ENCODE measurements at places on chromosomes 1 and 21.

DNA sequence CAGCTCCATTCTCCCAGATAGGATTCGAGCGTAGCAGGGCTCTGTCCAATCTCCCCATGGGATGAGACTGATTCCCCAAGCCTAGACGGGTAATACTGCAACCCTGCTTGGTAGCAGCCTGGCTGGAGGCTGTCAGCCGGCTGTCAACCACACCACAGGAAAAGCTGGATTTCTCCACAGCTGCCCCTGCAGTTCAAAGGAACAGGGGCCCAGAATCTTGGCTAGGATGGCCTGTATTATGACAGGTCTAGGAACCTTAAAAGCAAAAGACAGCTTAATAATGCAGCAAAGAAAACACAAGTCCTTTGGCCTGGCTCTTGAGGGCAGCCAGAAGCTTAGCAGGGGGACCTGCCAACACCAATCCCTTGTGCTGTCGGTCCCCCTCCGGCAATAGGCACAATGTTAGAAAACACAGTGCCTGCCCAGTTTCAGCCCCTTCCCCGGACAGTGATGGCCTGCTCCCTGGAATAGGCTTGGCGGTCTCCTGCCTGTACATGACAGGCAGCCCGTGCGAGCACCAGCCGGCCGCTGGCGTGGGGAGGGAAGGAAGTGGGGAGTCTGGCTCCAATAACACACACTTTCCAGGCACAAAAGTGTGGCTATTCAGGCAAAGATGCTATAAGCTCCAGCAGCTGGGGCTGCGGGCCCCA is 90.5 kb downstream of the TRABD2B start:
- peak; percentile 55 for DNase-seq

- DNase-seq: peak; percentile 86
These were observed 28.4 kb downstream of the ACP6 start for GRCh38 chr1:147641695-147642592.

DNA sequence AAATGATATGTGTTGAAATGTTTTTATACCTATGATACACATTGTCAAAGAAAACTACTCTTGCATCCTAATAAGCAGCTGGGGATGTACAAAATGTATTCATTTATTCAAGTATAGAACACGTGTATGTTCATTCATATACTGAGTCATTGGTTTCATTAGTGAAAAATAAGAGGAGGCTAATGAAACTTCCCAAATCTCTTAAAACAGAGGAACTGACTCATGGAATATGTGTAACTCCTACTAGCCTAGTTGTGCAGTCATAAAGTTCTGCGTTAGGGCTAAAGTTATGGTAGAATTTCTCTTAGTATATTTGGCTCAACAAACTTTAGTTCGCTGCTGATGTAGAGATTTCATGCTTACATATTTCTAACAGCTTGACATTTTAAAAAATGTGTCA is 441.6 kb downstream of the NCAM2 start:
- DNase-seq: no peak

DNA sequence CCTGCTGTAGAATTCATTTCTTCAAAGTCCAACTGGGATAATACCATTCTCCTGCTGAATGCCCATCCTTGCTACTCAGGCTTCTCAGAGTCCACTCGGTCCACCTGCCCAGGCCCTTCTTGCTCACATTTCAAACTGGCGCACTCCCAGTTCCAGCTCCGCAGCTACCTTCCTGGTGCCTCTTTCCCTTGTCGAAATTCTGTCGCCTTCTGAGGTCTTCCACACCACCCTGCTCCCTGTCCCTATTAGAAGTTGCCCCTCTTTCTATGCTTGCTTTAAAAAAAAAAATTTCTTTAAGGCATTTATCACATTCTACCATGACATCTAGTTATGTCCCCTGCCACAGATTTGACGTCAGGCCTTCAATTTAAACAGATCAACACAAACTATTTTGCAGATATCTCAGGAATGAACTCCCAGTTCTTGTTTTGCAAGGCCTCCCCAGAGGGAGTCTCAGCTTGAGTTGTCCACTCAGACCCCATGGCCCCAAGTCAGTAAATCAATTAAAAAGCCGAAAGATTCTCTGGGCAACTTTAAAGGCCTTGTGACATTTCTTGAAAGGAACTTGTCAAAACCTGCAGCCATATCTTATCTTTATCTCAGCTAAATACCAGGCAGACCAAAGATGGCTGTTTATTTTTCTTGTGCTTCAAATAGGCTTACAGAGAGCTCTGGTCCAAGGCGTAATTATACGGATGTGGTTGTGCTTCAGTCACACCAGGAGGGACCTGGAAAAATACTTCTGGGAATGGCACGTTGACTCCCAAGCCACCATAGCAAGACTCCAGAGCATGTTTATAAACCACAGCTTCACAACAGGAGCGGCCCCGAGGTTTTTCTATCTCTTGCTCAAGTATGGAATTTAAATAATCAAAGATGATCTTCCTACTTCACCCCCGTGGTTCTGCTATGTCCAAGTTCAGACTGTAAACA is 2.2 kb downstream of the FAM89A start:
- no peak for DNase-seq

DNA sequence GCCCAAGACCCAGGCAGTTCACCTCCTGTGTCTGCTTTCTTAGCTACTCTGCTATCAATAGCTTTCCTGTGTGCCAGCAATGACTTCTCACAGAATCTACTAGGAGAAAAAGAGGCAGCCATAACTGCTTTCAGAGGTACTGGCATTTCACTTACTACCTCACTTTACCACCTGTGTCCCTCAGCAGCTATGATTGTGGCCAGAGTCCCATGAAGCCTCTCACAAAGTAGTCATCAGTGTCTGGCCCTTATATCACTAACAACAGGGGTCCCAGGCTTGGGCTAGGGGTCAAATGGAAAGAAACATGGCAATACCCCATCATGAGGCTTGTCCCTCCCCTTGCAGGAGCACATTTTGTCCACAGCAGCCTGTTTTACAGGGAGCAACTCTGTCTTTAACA is 62.7 kb upstream of the EPS8L3 start:
- no peak for DNase-seq

DNA sequence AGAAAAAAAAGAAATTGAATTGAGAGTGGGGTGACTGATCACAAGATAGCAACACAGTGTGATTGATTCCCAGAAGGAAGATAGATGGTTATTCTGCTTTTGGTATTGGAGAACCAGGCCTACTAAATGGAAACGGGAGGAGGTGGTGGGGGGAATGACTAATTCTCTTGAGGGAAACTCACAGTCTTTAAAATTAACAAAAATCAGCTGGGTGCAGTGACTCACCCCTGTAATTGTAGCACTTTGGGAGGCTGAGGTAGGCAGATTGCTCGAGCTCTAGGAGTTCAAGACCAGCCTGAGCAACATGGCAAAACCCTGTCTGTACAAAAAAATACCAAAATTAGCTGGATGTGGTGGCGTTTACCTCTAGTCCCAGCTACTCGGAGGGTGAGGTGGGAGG is 134.6 kb upstream of the PDE4B start:
- DNase-seq: no peak

DNA sequence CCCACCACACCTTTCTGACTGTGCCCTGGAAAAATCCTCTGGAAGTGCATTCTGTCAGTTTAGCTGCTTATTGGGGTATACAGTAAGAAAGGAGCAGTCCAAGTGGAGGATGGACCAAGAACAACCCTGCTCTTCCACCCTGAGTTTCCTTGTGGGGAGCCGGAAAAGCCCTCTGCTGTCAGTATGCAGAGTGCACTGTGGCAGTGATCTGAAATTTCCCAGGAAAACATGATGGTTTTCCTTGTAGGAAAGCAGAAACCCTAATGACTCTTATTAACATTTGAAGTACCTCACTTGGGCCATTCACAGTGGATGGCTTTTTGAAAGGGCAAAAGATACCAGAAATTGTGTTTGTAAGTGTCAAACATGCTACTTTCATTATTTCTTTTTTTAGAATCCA is 20.5 kb downstream of the ELAVL4 start:
- no peak for DNase-seq

- peak; percentile 99 for DNase-seq
These were observed 72.2 kb downstream of the CD46 start for GRCh38 chr1:207823880-207824566.

GRCh38 chr1:25786887-25787759 is 12.9 kb upstream of the SELENON start:
- no peak for DNase-seq

DNA sequence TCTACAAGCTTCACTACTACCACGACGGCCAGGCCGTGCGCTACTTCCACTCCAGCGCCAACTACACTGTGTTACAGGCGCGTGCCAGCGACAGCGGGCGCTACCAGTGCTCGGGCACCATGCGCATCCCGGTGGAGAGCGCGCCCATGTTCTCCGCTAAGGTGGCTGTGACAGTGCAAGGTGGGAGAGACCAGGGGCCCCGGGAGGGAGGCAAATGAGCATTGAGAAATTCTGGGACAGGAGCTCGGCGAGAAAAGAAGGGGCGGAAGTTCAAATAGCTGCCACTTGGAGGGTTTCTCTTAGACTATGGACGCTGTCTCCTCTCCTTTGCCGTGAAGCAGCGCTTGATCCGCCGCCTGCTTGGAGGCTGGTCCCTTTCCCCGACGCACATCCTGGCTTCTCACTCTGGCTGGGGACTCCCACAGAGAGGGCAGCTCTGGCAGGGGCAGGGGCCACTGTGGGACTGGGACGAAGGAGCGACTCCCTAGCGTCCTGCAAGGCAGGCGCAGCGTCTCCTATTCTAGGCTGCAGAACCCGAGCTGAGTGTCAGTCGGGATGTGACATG is 4.6 kb downstream of the FCRLB start:
- DNase-seq: peak; percentile 81

- no peak for DNase-seq
These were observed 11.7 kb downstream of the CD2 start for GRCh38 chr1:116765962-116766361.

GRCh38 chr1:167627615-167627864 is 2.5 kb upstream of the RCSD1 start:
- no peak for DNase-seq

GRCh38 chr21:40731206-40731605 is 115.8 kb downstream of the DSCAM start:
- DNase-seq: no peak

GRCh38 chr1:240491156-240491555 is 120.8 kb downstream of the GREM2 start:
- DNase-seq: peak; percentile 75

GRCh38 chr1:59055908-59056719 is 240.8 kb upstream of the FGGY start:
- DNase-seq: no peak

DNA sequence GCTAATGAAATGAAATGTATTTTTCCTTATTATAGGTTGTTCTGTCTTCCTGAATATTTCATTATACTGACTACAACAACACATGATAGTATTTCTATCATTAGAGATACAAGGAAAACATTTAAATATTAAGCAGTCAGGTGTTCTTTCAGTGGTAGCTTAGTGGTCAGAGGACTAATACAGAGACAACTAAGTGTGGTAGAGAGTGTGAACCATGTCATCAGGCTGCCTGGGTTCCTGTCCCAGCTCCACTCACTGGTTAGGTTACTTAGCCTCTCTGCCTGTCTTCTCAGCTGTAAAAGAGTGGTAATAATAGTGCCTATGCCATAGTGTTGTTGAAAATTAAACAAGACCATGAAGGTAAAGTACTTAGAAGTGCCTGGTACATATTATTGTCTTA is 3.9 kb downstream of the UAP1 start:
- no peak for DNase-seq

DNA sequence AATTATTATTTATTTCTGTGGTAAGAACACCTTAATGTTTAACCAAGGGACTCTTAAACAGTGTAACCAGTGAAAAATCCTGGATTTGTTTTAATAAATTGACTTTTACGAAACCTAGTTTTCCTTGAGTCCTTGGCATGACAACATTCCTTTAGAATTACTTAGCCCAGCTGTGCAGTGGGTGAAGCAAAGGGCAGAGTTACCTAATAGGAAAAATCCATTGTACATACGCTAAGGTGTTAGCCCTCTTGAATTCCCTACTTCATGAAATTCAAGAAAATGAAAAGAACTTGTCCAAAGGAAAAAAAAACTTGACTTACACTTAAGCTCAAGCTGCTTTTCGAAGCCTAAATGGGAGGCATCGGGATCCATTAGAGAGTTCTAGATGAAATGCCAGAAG is 852.0 kb upstream of the ADAMTS5 start:
- no peak for DNase-seq

- peak; percentile 11 for DNase-seq
These were observed 47.4 kb upstream of the TSPAN2 start for GRCh38 chr1:115136706-115137105.

GRCh38 chr1:207049974-207050391 is 1.0 kb downstream of the YOD1 start:
- peak; percentile 84 for DNase-seq

- peak; percentile 85 for DNase-seq
These were observed 5.8 kb downstream of the TCHH start for GRCh38 chr1:152109231-152109997.

GRCh38 chr1:83086986-83087512 is 911.9 kb downstream of the TTLL7 start:
- no peak for DNase-seq

DNA sequence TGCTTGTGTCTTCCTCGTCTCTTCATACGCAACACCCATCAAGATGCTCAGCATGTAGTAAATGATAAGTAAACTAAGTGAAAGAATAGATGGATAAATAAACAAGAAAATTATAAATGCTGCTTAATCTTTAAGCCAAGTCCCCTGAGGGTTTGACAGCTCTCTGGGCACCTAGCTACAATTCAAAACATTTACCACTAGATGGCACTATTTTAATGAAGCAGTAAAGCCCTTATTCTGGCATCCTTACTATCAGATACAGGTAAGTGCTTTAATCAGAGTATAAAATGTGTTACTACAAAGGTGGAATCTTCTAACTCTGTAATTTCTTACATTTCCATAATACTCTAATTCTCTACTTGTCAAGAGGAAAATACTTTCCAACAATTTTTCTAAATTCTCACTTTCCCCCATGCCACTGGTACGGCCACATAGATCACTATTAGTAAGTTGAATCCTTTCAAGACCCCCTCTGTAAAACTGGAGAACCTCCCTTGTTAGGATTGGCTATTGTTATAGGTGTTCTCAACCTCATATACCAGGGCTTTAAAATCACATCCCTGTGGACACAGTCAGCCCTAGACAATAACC is 137.8 kb downstream of the BARHL2 start:
- peak; percentile 82 for DNase-seq

GRCh38 chr1:175450219-175450618 is 257.6 kb upstream of the KIAA0040 start:
- no peak for DNase-seq

DNA sequence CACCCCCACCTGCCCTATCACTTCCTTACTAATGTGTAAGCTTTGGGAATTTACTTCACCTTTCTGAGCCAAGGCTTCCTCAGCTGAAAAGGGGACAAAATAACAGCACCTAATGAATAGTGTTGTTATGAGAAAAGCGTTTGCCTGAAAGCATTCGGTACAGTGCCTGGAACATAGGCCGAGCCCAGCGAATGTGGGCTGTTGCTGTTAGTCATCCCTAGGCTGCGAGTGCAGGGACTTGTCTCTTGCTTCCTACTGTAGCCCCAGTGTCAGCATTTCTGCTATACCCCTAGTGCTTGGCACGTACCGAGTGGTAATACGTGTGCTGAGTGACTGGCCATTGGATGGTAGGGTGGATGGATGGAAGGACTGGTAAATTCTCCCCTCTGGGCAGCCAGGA is 16.7 kb upstream of the KPNA6 start:
- no peak for DNase-seq

- no peak for DNase-seq
These were observed 28.8 kb downstream of the EDN2 start for GRCh38 chr1:41455479-41456332.

GRCh38 chr1:30172757-30173156 is 550.6 kb downstream of the MATN1 start:
- DNase-seq: no peak
